ENCODE measurements at places on chromosomes 2 and 18.

- no peak for DNase-seq
These were observed 26.1 kb upstream of the ACVR2A start for GRCh38 chr2:147818741-147819140.

- DNase-seq, result no peak
These were observed 37.5 kb downstream of the STAT1 start for GRCh38 chr2:190976521-190976920.

GRCh38 chr2:64522843-64523428, 1.2 kb upstream of the AFTPH start:
- DNase-seq, result peak; percentile 76

DNA sequence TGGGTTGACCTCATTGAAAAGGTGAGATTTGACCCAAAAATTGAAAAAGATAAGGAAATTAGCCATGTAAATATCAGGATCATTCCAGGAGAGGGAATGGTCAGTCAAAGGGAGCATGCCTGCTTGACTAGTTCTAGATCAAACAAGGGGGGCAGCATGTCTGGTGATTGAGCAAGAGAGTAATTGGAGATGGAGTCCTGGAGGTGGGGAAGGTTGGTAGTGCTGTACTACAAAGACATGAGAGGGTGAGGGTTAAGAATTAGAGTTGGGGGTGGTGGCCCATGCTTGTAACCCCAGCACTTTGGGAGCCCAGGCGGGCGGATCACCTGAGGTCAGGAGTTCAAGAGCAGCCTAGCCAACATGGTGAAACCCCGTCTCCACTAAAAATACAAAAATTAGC, 2.0 kb downstream of the MRPL30 start:
- DNase-seq, result no peak

GRCh38 chr18:69432847-69433246, 32.2 kb downstream of the DOK6 start:
- DNase-seq, result no peak

DNA sequence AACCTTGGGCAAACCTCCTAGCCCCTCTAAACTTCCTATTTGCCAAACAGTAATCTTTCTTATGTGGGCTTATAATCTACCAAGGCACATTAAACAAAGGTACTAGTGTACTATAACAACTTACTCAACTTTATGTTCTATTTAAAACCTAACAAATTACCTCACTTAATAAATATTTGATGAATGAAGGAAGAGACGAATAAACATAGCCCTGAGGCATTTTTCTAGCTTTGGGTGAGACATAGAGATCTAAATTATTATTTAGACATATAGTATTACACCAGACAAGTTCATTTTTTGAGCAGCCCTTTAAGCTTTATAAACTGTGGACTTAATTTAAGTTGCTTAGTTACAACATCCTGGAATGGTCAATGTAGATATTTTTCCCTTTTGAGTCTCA, 104.6 kb downstream of the UNC80 start:
- DNase-seq, result no peak

GRCh38 chr2:9089831-9090230, 86.3 kb upstream of the MBOAT2 start:
- DNase-seq, result no peak

DNA sequence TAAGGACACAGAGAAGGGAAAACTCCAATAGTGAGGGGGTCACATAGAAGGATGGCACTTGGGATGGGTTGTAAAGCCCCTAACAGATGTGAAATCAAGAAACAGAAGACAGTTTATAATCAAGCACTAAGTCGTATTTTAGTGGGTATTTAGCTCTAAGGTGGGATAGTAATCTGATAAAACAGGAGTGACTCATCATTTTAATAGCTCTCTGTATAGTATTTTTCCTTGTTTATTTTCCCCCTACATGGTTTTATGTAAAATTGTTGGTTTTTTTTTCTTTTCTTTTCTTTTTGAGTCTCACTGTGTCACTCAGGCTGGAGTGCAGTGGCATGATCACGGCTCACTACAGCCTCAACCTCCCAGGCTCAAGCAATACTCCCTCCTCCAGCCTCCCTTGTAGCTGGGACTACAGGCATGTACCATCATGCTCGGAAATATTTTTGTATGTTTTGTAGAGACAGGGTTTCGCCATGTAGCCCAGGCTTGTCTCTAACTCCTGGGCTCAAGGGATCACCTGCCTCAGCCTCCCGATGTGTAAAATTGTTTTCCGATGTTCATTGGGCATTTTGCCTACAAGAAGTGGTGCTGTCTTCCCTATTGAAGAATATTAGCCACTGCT, 142.6 kb upstream of the SERPINE2 start:
- no peak for DNase-seq

DNA sequence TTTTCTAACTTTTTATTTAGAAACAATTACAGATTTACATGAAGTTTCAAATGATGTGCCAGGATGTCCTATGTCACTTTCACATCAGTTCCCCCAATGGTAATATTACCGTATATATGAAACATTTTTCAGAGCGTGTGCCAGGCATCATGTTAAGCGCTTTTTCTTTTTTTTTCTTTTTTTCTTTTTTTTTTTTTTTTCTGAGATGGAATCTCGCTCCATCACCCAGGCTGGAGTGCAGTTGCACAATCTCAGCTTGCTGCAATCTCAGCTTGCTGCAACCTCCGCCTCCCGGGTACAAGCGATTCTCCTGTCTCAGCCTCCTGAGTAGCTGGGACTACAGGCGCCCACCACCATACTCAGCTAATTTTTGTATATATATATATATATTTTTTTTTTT, 5.6 kb upstream of the PPP4R1 start:
- DNase-seq, result no peak

DNA sequence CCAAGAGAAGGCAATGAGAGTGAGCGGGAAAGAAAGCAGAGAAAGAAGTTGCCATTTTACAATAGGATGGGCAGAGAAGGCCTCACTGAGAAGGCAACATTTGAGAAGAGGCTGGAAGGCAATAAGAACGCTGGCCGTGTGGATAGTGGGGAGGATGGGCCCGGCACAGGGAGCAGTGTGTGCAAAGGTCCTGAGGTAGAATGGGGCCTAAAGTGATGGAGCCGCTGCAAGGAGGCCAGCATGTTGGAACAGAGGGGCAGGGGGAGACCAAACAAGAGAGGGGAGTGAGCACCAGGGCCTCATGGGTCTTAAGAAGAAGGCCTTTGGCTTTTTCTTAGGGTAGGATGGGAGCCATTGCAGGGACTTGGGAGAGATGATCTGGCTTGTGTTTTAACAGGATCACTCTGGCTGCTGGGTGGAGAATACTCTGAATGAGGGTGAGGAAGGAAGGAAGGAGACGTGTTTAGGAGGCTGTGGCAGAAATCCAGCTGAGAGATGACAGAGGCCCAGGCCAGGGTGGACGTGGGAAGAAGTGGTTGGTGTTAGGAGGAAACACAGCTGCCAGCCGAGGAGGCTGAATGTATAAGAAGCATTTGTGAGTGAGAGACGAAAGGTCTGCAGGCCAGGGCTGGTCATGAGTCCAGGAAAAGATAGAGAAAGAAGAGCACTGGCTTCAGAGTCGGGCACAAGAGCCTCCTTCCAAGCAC, 159.8 kb downstream of the KLHL29 start:
- DNase-seq, result no peak

- DNase-seq, result peak; percentile 85
These were observed 10.6 kb upstream of the HOXD4 start for GRCh38 chr2:176140513-176141317.

- DNase-seq, result no peak
These were observed 105.2 kb upstream of the OTOS start for GRCh38 chr2:240245706-240246105.

DNA sequence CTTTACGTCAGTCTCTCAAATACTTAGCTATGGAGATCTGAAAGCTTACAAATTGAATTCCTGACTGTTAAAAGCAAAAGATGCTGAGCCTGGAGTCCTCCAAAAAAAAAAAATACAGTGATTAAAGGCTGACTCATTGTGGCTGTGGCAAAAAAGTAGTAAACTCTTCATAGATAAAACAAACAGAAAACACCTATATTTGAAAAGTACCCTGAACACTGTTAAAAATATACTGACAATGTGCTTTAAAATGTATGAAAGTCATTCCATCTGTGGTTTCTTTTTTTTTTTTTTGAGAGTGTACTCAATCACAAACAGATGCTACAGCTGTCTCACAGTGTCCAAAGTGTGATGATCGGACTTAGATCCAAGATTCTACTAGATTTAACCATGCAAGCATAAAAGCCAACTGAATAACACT, 267.6 kb upstream of the CYP26B1 start:
- DNase-seq, result no peak

DNA sequence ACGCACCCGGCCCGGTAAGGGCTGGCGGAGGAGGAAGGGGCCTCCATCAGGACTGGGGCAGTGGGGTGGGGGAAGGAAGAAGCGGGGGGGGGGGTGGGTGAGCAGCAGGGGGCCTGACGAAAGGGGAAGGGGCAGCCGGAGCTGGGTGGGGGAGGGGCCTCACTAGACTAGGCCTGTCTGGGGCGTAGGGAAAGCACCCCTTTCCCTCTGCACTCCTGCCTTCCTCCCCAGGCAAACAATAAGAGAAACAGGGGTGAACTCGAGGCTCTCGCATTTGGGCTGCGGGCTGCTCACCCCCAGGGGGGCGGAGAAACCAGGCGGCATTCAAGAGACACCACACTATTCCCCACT, 82.7 kb upstream of the POMC start:
- DNase-seq, result no peak

DNA sequence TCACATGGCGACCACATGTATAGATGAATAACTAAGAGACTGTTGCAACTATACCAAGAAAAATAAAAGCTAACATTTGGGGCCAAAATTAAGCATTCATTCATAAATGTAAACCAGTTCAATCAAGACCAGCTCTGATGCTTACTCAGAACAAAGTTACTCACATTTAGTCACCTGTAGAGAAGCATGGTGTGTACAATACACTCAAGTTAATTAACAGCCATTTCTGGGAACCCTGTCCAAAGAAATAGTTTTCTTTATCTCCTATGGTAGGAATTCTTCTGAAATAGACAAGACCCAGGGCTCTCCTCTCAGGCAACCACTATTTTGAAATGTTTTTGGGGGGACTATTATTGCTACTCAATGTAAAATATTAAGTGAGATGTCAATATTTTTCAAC, 1.6 kb downstream of the SCN3A start:
- no peak for DNase-seq

DNA sequence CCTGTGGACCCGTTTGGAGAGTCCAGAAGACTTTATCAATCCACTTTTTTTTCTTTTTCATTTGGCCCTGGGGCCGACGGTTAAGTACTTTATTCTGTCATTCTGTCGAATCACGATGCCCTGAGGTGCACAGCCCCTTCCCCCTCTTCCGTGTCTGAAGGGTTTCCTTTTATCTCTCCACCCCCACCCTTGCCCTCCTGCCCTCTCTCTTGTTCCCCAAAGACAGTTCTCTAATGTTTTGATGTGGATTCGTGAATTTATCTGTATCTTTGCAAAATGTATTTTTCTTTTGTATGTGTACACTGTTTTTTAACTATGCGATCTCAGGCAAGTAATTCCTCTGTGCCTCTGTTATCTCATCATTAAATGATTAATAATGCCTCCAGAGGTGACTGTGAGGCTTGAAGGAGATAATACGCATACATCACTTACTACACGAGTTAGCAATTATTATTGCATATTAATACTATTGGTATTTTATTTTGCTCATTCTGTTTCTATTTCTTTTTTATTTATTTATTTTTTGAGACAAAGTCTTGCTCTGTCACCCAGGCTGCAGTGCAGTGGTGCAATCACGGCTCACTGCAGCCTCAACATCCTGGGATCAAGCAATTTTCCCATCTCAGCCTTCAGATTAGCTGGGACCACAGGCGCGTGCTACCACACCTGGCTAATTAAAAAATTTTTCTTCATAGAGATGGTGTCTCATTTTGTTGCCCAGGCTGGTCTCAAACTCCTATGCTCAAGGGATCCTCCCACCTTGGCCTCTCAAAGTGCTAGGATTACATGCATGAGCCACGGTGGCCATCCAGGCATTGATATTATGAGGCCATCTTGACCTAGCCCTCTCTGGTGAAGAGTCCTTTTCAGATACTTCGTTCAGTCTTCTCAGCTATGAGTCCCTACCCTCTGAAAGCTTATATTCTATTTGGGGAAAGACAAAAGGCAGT, 1.4 kb upstream of the CASP8 start:
- DNase-seq, result no peak

DNA sequence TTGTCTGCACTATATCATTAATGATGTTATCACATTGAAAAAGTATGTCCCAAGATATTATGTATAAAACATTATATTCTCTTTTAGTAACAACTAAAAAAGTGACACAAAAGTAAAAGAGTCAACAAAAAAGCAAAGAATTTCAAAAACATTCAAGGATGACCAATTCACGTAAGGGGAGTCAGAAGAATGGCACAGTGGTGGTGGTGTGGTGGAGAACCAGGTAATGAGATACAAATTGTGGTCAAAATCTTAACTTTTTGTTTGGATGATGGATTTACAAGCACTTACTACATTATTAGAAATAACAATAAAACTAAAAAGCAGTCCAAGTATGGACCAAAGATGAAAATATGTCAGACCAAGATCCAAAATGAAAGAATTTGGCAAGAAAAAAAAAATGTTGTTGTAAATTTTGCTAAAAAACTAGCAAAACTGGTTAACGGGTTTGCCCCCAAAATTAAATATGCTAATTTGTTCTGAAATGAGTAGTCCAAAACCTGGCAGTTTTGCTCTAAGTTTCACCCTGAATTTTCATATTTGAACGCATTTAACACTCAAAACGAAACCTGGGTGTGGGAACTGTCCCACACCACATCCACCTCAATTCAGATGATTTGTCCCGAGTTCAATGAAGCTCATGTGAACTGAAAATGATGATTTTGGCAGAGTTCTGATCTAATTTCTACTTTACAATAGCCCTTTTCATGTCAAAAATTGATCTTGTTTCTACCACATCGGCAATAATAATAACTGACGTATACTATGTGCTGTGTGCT, 135.8 kb downstream of the IKZF2 start:
- peak; percentile 55 for DNase-seq

GRCh38 chr18:32301976-32302743, 112.3 kb downstream of the MEP1B start:
- no peak for DNase-seq

DNA sequence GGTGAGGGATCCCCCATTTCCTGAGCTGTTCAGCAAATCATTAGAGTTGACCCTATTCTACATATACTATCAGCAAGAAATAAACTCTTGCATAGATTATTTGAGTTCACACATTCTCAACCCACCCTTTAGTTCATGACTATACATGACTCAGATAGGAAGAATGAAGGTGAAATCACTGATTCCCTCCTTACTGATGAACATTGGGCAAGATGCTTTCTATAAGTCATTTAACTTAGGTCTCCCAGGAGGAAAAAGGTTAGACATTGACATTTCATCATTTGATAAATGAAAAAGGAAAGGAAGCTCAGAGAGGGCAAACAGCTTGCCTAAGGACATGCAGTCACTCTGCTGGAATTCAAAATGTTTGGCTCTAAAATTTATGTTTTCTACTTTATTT, 408.0 kb downstream of the TMEM182 start:
- DNase-seq, result no peak

DNA sequence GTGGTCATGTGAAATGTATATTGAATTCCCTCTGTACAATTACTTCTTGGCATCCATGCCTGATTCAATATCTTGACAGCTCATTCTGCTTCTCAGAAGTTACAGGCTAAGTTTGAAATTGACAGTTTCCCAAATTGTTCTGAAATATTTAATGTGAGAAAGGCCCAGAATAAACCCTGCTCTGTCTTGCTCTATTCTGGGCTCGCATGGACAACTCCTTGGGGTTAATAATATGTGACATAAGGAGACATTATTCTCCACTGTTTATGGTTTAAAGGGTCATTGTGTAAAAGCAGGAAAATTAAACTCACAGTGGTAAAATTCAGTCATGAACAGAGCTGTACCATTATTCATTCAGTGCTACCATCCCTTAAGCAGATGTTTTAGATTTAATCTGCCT, 160.7 kb upstream of the CNTNAP5 start:
- DNase-seq, result no peak

- DNase-seq, result no peak
These were observed 33.1 kb upstream of the ZNF532 start for GRCh38 chr18:58831606-58832005.
